Foreskin keratinocyte (primary cell): ENCODE measurements at places on chromosomes 12 and 14.

DNA sequence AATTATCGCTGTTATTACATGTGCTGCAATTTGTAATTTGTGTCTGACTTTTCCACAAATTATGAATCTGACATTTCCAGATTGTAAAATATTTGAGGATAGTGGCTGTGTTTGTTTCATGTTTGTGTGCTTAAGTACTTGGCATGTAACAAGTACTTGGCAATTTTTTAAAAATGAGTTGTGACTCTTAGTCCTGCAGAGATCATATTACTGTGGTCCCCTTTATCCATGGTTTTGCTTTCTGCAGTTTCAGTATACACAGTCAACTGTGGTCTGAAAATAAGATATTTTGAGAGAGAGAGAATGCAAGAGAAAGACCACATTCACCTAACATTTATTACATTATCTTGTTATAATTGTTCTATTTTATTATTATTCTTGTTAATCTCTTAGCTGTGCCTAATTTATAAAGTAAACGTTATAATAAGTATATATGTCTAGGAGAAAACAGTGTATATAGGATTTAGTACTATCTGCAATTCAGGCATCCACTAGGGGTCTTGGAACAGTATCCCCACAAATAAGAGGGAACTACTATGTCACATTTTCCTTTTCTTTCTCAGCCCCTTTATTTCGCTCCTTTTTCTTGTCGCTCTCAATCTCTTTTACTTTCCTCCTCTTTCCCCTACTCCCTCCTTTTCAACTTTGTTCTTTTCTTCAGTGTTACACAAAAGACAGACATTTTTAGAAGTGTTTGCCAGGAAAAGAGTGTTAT is 176.1 kb downstream of the FUT8 start:
- DNase-seq, result no peak

GRCh38 chr12:113385282-113385882 is 18.3 kb downstream of the SDS start:
- no peak for DNase-seq

- no peak for DNase-seq
Observed at GRCh38 chr14:96934638-96935330, 137.6 kb downstream of the VRK1 start.

- peak; percentile 98 for DNase-seq
Observed at GRCh38 chr14:64680013-64680713, 24.1 kb upstream of the PLEKHG3 start.

- DNase-seq, result no peak
Observed at GRCh38 chr12:20628226-20628787, 66.8 kb upstream of the SLCO1C1 start.

DNA sequence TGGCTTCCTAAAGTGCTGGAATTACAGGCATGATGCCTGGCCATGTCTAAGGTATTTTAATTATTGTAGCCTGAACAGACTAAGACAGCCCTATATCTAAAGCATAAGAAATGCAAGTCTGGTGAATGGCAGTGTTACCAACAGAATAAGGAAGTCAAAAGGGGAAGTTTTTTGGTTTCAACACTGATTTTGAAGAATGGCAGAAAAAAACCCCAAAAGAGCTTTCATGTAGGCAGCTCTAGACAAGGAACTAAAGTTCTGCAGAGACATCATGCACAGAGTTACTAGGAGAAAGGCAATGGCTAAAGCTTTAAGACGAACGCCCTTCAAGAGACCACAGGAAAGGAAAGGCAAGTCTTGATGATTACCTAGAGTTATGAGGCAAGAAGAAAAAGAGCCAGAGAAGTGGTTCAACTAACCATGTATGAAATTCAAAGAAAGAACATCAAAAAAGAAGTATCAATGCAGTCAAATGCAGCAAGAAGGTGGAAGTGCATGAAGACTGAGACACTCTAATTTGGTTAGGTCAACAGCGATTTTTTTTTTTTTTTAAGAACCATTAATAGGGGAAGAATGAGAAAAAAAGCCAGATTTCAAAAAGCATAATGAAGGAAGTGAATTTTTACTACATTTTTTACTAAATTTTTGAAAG is 50.8 kb downstream of the RPS6KA5 start:
- no peak for DNase-seq

GRCh38 chr14:96461950-96462798 is 40.0 kb upstream of the PAPOLA start:
- no peak for DNase-seq

DNA sequence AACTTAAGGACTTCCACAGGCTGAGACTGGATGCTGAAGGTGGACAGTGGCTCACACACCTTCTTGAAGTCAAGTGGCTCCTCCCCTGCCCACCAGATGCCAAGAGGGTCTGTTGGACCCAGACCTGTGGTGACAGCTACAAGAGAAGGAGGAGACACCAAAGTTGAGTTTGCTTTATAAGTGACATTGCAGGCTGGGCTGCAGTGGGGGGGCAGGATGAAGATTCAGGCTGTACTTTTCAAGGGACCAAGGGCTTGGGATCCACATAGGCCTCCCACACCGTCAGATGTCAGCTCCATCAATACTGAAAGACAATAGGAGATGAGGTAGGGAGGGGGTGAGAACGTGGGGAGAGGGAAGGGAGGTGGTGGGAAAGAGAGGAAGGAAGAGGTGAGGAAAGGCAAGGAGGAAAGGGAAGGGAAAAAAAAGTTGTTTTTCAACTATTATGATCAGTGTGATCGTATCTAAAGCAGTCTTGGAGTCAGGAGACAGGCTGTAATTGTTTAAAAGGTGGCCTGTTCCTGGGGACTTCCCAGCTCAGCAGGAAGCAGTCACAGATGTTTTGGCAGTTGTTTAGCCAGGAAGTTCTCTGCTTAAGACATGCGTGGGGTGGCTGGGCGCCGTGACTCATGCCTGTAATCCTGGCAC is 84.1 kb upstream of the RESF1 start:
- DNase-seq, result peak; percentile 72

DNA sequence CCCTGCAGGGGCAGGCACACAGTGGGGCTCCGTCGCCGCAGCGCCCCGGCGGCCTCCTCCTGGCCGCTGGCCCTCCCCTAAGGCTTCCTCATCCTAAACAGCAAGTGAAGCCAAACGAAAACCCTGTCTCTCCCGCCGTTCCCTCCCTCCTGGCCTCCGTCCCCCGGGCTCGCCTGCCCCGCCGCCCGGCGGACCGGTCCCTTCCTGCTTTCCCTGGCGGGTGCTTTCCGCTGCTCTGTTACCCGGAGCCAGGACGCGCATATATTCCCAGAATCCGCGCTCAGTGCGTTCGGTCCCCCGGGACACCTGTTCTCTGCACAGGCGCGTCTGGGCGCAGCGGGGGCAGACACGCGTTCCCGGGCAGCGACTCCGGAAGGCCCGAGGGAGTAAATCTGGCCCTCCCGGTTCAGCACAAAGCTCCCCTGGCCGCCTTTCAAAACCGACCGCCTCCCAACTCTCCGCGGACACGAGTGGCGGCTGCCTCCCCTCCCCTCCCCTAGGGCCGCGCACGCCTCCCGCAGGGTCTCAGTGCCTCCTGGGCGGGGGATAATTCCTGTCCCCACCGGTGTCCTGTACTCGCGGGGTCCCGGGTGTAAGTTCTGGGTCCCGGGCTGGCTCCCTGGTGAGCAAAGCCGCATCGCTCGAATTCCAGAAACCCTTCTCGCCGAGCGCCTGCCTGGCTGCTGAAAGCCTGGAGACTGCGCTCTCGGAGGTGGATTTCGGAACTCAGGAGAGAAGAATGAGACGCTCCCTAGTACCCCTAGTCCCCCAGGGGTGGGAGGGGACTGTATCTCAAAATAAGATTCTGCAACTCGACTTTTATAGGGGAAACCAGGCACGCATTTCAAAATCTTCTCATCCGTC is 21.4 kb upstream of the CEP170B start:
- DNase-seq, result no peak

GRCh38 chr12:11578461-11578993 is 70.9 kb upstream of the ETV6 start:
- no peak for DNase-seq

- DNase-seq, result no peak
Observed at GRCh38 chr12:107805488-107806180, 31.1 kb downstream of the ASCL4 start.

DNA sequence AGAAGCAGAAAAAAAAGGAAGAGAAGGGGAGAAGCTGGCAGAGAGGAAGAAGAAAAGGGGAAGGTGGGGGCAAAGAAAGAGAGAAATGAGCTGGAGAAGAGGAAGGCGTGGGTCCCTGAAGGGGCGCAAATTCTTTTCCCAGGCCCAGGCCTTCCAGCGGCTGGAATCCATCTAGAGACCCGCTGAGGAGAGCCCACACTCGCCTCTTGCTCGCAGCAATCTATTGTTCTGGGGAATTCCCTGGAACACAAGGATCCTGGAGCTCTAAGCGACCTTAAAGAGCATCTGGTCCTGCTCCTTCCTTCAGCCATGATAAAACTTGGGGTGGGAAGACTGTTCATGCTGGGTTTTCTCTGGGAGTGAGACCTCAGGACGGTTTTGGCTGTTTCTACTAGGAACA is 41.2 kb upstream of the FKBP4 start:
- DNase-seq, result no peak

- no peak for DNase-seq
Observed at GRCh38 chr12:72476301-72476700, 204.1 kb downstream of the TRHDE start.

DNA sequence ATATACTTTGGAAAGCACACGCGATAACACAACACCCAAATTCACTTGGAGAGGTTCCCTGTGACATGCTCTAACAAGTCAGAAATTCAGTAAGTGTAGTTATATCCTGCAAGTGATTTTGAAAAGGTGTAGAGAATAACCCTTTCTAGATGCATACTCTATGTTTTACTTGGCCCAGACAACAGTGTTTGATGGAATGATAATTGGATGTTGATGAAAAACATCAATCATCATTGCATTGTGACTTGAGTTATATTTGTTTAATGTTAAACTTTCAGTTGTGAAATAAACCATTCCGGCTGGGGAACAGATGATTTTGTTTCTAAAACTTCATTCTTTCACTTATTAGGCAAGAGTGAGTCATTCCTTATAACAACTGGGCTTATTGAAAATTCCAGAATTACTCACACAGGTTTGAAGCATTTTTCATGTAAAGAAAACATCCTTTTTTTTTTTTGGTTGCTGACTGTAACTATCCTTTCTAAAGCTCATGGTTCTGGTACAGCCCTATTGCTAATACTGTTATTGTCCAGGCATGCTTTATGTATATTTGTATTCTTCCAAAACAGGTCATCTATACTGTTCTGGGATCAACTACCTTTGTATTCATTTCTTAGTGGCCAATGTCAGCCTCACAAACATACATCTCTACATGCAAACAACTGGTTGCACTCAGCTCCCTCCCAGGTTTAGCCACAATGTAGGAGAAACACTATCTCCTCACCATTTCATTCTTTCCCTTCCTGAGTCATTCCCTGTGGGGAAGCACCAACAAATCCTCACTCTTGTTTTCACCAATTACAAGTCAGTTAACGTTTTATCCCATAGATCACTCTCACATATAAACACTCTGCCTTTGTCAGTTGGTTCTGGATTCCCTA is 121.2 kb upstream of the LRIG3 start:
- DNase-seq, result peak; percentile 98

- DNase-seq, result no peak
Observed at GRCh38 chr12:27521066-27521465, 2.9 kb upstream of the PPFIBP1 start.

GRCh38 chr12:92739113-92739512 is 36.3 kb downstream of the PLEKHG7 start:
- DNase-seq, result no peak
